ENCODE measurements at places on chromosomes 3 and 15. TPM values are rescaled to one million over a fixed set of nuclear protein-coding genes. Genes with fewer than 3 reads are reported as not detected.

Gene ISLR
- total RNA-seq = 73.8 TPM

Gene TTC21A
- 3.9 TPM for total RNA-seq

Gene ITIH3
- total RNA-seq = 8.2 TPM

Gene TMC3
- not detected for total RNA-seq

Gene ARPIN
- total RNA-seq = 16.1 TPM

Gene CNTN3
- 1.6 TPM for total RNA-seq
